ENCODE measurements at places on chromosomes 3 and 15. TPM values are rescaled to one million over a fixed set of nuclear protein-coding genes. Genes with fewer than 3 reads are reported as not detected.

Gene STXBP5L
- 0.21 TPM for total RNA-seq

Gene CHRNB4
- total RNA-seq, result 0.25 TPM

Gene HTR3E
- 0.70 TPM for total RNA-seq

Gene AGTR1
- 5.4 TPM for total RNA-seq

Gene FGF7
- total RNA-seq, result 4.5 TPM

Gene KCNH8
- 0.92 TPM for total RNA-seq

Gene HHLA2
- 148 TPM for total RNA-seq

Gene FANCD2OS
- not detected for total RNA-seq

Gene GP5
- not detected for total RNA-seq

Gene SYNPR
- total RNA-seq, result 0.15 TPM

Gene NMNAT3
- total RNA-seq, result 8.7 TPM

Gene RAB43
- total RNA-seq, result 28.7 TPM

Gene MESP1
- 13.4 TPM for total RNA-seq

Gene SPTBN5
- total RNA-seq, result 0.64 TPM

GRCh38 chr3:6526861-6527260 is 334.1 kb upstream of the GRM7 start:
- DNase-seq, result no peak

GRCh38 chr15:90664650-90665287 is 52.4 kb upstream of the BLM start:
- no peak for DNase-seq

- DNase-seq, result peak; percentile 69
Observed at GRCh38 chr3:46943237-46944187, 33.0 kb downstream of the CCDC12 start.

GRCh38 chr3:57966829-57967228 is 41.4 kb upstream of the FLNB start:
- no peak for DNase-seq

DNA sequence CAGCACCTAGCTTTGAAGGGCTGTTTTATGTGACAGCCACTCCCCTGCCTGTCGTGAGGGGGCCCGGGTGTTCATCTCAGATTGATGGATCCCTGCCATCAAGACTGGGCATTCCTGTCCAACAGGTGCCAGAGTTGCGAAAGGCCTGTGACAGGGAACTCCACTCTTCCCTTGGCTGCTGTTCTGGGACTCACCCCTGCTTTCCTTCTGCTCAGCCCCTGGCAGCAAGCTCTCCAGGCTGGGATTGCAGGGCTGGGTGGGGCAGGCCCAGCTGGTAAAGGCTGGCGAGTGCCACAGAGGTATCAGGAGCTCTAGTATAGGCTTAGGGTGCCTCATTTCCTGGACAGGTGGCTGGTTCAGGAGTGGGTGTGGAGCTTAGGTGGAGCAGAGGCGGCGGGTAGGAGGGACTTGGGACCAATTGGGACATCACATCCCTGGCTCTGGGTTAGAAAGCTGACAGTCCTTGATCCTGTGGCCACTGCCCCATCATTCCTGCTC is at the start of gene PLA2G4B:
Gene PLA2G4B, plus strand, starts transcription at position 448 of the 498 bp plus-strand sequence. CDS start 67 bp downstream, outside the sequence.
- peak; percentile 90 for DNase-seq

DNA sequence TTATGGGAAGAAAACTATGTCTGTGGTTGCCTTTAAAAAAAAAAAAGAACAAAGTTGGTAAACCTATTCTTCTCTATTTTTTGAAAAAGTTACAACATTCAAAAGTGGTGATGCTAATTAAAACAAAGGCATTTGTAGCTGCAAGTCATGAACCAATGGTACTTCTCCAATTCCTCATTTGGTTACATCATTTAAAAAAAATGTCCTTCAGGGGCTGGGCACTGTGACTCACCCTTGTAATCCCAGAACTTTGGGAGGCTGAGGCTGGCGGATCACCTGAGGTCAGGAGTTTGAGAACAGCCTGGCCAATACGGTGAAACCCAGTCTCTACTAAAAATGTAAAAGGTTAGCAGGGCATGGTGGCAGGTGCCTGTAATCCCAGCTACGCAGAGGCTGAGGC is 574.6 kb downstream of the VGLL3 start:
- no peak for DNase-seq

DNA sequence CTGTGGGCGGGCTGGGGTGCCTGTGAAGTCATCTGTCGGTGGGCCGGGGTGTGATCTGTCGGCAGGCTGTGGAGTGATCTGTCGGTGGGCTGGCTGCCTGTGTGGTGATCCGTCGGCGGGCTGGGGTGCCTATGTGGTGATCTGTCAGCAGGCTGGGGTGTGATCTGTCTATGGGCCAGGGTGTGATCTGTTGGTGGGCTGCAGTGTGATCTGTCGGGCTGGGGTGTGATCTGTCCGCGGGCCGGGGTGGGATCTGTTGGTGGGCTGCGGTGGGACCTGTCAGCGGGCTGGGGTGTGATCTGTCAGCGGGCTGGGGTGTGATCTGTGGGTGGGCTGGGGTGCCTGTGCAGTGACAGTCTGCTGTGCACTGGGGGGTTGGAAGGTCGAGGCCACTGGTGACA is 204.5 kb downstream of the XXYLT1 start:
- no peak for DNase-seq

GRCh38 chr3:100169201-100169920 is 55.1 kb upstream of the FILIP1L start:
- no peak for DNase-seq

DNA sequence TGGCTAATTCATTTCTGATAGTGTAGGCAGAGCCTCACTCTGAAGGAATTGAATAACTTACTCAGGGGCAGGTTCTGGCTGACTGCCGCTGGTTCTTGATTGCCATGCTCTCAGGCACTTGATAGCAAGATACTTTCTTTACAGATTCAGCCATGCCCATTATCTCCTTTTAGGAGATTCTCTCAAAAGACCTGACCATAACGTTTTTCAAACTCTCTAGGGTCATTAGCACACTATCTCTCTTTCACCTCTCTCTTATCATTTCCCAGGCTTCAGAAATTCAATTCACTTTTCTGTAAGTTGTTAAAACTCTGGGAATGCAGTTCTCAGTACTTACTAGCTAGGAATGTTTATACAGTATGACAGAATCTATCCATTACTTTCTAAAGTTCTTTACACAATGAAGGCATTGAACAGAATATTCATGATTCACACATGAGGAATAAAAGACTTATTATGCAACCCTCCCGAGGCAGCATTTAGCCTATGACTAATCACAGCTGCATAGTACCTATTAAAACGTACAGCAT is 850.3 kb upstream of the CADM2 start:
- DNase-seq, result no peak

DNA sequence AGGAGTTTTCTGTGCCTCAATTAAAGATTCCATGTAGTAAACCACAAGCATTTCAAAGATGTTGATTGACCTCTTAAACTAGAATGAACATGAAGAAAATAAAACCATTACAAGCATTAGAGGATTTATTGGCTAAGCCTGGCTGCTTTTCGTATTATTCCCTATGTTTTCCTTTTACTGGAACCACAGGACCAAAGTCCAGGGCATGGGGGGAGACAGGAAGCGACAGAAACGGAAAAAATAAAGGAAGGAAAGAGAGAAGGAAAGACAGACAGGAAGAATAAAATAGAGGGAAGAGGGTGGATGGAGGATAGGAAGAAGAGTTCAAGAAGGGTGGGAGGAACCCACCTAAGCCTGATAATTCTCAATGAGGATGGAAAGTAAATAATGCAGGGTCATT is 169.9 kb downstream of the SHQ1 start:
- DNase-seq, result no peak

DNA sequence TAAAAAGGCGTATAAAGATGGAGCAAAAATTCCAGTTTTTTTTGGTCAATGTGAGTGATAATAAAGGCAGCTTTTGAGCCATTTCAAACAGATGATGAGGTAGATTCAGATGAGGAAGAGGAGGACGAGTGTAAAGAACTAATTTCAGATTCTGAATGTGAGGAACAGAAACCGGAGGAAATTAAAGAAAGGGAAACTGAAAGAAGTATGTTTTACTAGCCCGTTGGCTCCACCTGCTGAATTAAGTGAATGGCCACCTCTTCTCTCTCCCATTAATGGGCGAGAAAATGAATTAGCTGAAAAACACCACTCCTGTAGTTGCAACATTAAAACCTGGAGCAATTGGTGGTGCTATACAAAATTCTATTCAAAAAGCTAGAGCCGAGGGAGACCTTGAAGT is 55.4 kb downstream of the CYP19A1 start:
- no peak for DNase-seq

- no peak for DNase-seq
Observed at GRCh38 chr15:63856711-63857460, 23.1 kb upstream of the HERC1 start.

- no peak for DNase-seq
Observed at GRCh38 chr15:62112081-62112480, 45.3 kb downstream of the C2CD4A start.

- DNase-seq, result no peak
Observed at GRCh38 chr3:59938828-59939227, 889.0 kb upstream of the CFAP20DC start.

DNA sequence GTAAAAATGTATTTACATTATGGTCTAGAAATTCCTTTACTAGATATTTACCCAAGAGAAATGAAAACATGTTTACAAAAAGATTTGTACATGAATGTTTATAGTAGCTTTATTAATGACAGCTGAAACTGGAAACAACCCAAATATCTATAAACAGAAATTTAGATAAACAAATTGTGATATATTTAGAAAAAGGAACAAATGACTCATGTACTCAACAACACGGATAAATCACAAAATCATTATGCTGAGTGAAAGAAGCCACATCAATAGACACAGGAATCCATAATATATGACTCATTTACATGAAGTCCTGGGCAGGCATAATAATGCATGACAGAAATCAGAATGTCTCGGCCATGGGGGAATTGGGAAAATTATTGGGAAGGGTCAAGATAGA is 1020.2 kb downstream of the SQOR start:
- no peak for DNase-seq

DNA sequence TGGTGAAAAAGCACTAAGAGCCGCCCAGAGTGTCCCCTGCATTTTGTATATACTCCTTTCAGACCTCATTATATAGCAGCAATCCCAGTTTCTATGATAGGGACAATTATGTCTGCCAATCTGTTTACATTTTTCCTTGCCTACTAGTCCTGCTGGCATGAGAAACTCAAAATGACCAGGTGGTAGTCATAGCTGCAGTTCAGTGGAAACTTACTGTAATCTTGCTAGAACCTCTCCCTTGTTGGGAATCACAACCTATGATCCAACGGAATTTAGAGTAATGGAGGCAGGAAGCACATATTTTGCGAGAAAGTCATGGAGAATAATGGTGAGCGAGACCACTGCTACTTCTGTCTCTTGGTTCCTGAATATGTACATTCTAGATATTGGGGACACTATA is 28.6 kb upstream of the MINAR1 start:
- DNase-seq, result no peak

DNA sequence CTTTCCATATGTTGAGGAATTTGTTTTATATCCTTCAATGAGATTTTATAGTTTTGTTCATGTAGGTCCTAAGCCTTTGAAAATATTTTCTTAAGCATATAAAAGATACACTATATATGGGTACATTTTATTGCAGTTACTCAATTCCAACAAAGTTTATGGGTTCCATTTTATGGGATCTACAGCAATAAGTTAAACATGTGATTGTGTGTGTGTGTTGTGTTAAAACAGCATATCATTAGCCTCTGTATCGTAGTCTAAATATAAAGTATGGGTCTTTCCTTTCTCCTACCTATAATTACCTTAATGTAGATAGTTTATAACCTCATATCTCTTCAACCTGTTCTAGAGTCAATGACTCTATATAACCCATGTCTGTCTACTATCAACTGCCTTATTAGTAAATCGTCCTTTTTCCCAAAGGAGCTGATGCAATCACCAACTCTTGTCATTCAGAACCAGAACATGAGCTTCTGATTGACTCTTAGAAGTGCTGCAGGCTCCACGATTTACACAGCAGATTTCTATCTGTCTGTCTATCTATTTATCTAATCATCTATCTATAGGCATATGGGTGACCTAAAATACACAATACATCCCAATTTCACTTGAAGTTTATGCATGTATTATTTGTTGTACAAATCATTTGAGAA is 512.6 kb upstream of the CBLB start:
- no peak for DNase-seq

DNA sequence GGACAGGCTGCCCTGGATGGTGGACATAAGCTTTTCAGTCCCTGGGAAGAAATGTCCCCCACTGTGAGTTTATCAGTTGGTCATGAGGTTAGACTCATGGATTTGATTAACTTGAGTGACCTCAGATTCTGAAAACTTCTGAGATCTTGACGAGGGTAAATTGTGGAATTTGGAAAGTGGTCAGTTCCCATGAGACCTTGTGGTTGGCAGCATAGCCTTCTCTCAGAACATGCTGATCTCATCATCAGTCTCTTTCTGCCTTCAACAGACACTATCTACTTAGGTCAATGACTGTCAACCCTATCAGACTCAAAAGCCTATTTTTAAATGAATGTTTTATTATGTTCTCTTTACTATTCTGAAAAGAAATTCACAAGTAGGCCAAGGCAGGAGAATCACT is 45.6 kb upstream of the NDUFB4 start:
- no peak for DNase-seq

DNA sequence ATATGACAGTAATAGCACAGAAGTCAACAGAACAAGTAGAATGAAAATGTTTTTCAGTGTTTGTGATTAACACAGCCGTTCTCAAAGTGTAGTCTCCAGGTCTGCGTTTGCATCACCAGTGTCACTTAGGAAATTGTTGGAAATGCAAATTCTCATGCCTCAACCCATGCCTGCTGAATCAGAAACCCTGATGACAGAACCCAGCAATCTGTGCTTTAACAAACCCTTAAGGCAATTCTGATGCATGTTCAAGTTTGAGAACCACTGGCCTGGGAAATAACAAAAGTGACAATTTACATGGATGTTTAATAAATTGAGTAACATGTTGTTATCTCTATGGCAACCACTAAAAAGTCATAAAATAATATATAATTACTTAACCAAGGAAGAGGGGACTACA is 103.1 kb upstream of the ATP11B start:
- DNase-seq, result no peak

- no peak for DNase-seq
Observed at GRCh38 chr3:12622335-12622734, 41.6 kb downstream of the RAF1 start.

DNA sequence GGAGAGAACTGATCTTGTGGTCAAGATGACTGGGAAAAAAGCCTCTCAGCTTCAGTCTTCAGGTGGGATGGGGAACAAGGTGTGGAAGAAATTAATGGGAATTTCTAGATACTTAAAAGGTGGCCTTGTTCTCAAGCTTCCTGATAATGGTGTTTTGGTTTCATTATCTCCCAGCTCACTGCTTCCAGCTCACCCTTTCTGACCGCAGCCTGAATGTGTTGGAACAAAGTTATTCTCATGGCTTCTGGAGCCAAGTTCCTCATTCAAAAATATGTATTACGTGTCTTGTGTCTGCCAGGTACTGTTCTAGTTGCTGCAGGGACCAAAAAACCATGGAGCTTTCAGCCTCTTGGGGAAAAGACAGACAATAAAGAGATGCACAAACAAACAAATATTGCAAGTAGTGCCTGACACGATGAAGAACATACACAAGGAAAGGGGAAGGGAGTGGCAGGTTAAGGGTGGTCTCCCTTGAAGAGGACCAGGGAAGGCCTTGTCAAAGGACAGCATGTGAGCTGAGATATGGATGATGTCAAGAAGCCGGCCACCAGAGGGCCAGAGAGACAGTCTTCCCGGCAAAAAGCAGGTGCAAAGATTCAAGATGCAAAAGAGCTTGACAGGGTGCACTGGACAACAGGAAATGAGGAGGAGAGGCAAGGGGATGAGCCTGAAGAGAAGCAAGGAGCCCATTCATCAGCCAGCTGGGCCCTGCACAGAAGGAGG is 35.5 kb downstream of the ARRDC4 start:
- DNase-seq, result peak; percentile 59

- no peak for DNase-seq
Observed at GRCh38 chr15:40240619-40241221, 1.9 kb downstream of the PAK6 start.

Measured in left colon (tissue), 2 donors.